ENCODE measurements at places on chromosomes 4 and X.

- no peak for DNase-seq
These were observed 123.6 kb upstream of the INTU start for GRCh38 chr4:127509155-127509554.

- peak; percentile 15 for DNase-seq
These were observed 51.9 kb downstream of the CC2D2A start for GRCh38 chr4:15521442-15522039.

GRCh38 chrX:18638398-18638797, 33.5 kb downstream of the RS1 start:
- DNase-seq = no peak

DNA sequence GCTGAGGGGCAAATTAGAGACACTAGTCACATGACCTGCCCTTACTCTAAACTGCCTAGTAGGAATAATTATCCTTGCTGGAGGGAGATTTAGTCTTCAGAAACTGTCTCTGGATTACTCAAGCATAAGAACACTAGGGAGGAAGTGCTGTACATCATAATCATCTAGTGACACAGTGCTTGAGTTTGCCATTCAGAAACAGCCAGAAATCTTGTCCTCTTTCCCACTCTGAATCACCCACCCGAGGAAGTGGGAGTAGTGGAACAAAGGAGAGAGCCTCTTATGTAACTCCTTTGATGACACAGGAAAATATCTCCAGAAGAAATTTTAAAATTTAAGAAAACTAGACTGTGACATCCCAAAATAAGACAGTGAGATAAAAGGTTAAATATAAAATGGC, 69.3 kb upstream of the PCDH19 start:
- no peak for DNase-seq

- DNase-seq = no peak
These were observed 85.2 kb downstream of the AASDH start for GRCh38 chr4:56301997-56302496.

- no peak for DNase-seq
These were observed 656.3 kb downstream of the RPA4 start for GRCh38 chrX:97539970-97540519.

DNA sequence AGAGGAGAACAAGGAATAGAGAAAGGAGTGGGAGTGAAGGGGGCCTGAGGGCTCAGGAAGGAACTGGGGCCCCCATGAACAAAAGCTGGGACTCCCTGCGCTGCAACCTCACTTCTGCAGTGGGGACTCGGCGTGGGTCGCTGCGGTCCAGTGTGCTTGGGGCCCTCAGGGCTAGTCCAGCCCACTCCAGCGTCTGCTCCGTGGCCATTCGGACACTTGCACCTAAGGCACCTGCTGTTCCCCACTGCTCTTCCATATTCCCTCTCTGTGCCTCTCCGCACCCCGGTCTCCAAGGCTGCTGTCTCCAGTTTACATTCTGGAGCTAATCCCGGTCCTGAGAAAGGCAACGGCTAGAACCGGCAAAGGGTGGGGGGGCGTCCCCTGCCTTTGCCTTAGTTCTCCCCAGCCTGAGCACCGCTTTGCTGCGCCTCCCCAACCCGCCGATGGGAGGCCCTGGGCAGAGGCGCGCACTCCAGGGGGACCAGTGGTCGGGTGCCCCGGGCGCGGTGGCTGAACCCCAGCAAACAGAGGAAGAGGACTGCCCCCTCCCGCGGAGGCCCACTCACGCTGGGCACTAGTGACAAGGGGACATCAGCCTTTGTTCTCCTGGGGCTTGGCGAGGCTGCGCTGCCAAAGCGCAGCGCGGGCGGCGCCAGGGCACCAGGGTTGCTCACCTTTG, 327.7 kb upstream of the F9 start:
- DNase-seq = no peak

DNA sequence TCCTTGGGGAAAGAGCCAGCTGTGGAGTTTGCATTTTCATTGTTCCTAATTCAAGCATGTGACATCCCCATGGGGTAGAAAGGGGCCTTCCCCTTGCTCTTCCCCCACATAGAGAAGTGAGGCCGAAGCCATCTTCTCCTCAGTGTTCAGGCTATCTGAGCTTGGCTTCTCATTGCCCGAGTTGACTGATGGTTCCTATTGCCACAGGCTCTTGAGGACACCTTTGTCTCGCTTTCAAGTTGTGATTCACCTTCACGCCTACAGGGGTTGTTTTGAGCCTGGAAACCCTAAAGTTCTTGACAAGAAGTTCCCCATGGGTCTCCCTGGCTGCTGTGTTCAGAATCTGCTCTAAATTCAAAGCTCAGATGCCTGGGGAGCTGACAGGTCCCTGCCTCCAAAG, 25.0 kb downstream of the CCNQ start:
- no peak for DNase-seq

GRCh38 chrX:96407501-96407900, 277.1 kb upstream of the DIAPH2 start:
- peak; percentile 23 for DNase-seq

DNA sequence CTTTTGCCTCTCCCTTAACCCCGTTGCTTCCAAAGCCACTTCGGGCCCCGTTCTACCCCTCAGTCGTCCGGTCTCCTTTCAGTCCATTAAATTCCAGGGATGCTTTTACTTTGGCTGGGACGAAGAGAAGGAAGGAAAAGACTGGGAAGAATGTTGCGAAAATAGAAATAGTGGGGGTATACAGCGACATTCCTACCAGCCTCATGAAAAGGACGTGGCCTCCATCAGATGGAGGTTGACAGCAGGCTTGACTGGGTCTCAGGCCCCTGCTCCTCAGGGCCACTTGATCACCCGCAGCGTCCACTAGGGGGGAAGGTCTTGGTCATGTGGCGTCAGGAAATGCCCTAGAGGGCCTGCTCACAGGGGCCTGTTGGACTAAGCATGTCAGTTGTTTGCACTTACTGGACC, 657 bp upstream of the ANKRD50 start:
- peak; percentile 87 for DNase-seq

GRCh38 chr4:7237873-7238272, 45.5 kb downstream of the SORCS2 start:
- DNase-seq = no peak

- no peak for DNase-seq
These were observed 166.7 kb upstream of the MAB21L2 start for GRCh38 chr4:150415213-150415612.

GRCh38 chrX:73182502-73183114, 32.0 kb downstream of the NAP1L2 start:
- DNase-seq = no peak

GRCh38 chrX:40474205-40474626, 106.6 kb upstream of the ATP6AP2 start:
- DNase-seq = peak; percentile 86

- no peak for DNase-seq
These were observed 42.6 kb downstream of the CHRNA9 start for GRCh38 chr4:40377512-40378365.

GRCh38 chrX:103918050-103918449, 44.4 kb upstream of the TMSB15B start:
- DNase-seq = peak; percentile 65

DNA sequence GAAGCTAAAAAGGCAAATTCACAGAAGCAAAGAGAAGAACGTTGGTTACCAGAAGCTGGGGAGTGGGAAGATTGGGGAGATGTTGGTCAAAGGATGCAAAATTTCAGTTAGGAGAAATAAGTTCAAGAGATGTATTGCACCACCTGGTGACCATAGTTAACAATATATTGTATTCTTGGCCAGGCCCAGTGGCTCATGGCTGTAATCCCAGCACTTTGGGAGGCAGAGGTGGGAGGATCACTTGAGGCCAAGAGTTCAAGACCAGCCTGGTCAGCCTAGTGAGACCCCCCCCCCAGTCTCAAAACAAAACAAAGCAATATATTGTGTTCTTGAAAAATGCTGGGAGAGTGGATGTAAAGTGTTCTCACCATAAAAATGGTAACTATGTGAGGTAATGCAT, 67.9 kb downstream of the TAB3 start:
- no peak for DNase-seq

All from Caco-2 (cell line).